Activated CD8-positive, alpha-beta memory T cell treated with anti-CD3 and anti-CD28 coated beads for 4 hours (primary cell): ENCODE measurements at places on chromosomes 16 and 17.

- DNase-seq = no peak
These were observed 7.2 kb upstream of the ADGRG3 start for GRCh38 chr16:57660715-57661463.

GRCh38 chr17:66625311-66625767 is 209.6 kb upstream of the CACNG5 start:
- DNase-seq = no peak

- DNase-seq = peak; percentile 29
These were observed 208.2 kb downstream of the FTO start for GRCh38 chr16:53912155-53912554.

GRCh38 chr16:27202923-27203506 is 311 bp upstream of the KDM8 start:
- peak; percentile 78 for DNase-seq

- no peak for DNase-seq
These were observed 171.4 kb downstream of the SEC14L1 start for GRCh38 chr17:77312061-77312701.

GRCh38 chr17:63542218-63542545 is 8.1 kb upstream of the DCAF7 start:
- no peak for DNase-seq

GRCh38 chr17:44210342-44211192 is 8.9 kb downstream of the UBTF start:
- peak; percentile 78 for DNase-seq

- DNase-seq = no peak
These were observed 3.3 kb upstream of the CA7 start for GRCh38 chr16:66840883-66841282.

DNA sequence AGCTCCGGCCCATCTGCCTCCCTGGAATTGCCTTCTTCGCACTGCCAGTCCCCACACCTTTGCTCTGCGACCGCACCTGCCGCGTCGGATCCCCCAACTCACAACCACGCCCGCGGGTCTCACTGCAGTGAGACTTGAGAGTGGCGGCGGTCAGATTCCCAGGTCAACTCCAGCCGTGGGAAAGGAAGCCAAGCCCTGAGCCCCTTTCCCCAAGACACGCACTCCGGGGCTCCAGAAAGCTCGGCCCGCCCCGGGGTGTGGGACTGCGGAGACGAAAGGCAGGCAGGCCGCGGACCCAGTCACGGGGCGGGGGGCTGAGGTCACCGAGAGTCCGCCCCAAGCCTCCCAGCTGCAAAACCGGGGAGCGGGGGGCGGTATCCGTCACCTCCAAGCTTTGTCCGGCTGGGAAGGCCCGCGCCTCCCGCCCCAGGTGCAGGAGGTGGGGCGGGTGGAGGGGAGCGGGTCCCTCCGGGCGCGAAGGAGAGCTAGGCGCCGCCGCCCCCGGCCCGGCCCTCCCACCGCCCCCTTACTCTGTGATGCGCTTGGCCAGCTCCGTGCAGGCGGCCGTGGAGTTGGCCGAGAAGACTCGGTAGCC is 615 bp downstream of the PRPSAP1 start:
- DNase-seq = no peak

DNA sequence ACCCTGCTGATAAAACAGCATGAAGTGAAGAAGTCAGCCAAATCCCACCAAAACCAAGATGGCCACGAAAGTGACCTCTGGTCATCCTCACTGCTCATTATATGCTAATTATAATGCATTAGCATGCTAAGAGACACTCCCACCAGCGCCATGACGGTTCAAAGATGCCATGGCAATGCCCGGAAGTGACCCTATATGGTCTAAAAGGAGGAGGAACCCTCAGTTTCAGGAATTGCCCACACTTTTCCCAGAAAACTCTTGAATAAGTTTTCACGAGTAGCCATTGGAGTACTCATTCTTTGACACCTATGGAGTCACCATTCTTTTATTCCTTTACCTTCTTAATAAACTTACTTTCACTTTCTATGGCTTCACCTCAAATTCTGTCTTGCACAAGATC is 44.3 kb downstream of the GSG1L start:
- no peak for DNase-seq

DNA sequence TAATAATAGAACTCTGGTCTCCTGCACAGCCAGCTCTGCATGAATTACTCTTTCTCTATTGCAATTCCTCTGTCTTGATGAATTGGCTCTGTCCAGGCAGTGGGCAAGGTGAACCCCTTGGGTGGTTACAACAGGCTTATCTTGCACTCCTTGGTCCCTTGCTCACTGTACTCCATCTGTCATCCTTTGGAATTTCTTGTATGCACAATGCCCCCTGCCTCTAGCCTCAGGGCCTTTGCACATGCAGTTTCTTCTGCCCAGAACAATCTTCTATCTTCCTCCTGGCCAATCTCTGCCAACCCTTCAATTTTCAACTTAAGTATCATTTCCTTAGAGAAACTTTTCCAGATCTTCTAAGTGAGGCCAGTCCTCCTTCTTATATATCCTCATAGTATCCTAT is 114.7 kb upstream of the NLRP1 start:
- no peak for DNase-seq

DNA sequence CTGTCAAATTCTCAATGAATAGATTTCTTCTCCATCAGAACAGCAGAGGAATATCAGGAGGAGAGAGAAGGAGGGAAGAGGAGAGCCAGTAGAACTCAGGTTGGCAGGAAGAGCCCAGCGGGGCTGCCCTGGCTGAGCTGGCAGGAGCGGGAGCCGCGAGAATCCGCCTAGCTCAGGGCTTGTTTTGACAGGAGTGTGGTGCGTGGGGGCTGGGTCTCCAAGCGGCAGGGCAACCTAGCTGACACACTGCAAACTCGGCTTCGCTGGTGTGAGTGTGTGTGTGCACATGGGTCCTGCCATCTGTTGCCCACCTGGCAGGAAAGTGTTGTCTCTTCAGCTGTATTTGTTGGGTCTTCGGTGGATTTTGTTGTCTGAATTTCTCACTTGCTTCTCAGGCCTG is 27.9 kb upstream of the BCAR1 start:
- no peak for DNase-seq

DNA sequence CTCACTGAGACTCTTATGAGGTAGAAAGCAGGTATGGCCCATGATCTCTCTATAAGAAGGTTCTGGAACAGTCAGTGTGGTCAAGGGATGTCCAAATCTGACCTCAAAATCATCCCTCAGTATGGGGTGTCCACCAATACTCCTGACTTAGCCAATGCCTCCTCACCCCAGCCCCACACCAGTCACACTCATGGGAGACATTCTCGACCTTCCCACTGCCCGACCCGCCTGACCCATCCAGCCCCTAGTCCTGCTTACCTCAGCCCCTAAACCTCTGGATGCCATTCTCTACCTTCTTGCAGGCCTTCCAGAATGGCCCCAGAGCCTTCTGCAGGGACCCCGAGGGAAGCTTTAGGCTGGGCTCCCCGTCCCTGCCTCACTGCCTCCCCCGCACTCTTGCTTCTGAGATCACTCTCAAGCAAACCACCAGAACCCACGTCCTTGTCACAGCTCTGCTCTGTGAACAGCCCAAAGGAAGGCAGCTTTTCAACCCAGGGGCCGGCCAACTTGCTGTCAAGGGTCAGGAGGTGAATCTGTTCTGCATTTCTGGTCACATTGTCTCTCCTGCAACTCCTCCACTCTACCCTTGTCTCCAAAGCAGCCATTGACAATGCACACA is 44.9 kb upstream of the RBFOX3 start:
- no peak for DNase-seq

DNA sequence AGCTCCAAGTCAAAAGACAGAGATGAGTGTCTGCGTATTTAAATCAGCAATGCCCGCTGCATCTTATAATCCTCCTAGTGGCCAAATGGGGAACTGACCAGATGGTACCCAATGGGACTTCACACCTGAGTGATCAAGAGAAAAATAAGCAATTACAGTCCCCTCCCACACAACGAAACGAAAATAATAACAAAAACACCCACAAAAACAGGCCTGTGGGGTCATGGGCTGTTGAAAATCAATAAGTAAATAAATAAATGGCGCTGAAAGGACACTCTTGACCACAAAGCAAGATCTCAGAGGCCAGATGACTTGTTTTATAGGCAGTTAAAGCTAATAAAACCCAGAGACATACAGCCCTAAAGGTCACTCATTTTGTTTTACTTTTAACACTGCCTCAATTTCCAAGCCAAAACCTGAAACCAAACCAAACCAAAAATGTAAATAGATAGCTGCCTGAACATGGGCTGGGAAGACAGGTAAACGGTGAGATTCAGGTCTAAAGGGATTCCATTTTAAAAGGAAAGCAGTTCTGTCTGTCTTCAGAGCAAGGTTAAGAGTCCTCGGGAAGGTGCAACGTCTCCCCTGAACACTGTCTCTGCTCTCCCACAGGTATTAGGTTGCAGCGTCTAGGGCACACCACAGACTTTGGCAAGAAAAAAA is 1.3 kb downstream of the ZNF821 start:
- DNase-seq = peak; percentile 55

DNA sequence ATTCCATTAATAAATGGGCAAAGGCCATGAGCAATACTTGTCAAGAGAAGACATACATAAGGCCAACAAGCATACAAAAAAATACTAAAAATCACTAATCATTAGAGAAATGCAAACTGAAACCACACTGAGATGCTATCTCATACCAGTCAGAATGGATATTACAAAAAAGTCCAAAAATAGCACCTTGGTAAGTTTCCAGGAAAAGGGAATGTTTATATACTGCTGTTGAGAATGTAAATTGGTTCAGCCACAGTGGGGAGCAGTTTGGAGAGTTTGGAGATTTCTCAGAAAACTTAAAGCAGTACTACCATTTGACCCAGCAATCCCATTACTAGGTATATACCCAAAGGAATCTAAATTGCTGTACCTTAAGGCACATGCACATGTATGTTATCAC is 467.7 kb downstream of the CDH11 start:
- no peak for DNase-seq

- no peak for DNase-seq
These were observed 19.1 kb upstream of the ZNF594 start for GRCh38 chr17:5210614-5211252.

- no peak for DNase-seq
These were observed 265.1 kb downstream of the WWOX start for GRCh38 chr16:78364556-78364880.

DNA sequence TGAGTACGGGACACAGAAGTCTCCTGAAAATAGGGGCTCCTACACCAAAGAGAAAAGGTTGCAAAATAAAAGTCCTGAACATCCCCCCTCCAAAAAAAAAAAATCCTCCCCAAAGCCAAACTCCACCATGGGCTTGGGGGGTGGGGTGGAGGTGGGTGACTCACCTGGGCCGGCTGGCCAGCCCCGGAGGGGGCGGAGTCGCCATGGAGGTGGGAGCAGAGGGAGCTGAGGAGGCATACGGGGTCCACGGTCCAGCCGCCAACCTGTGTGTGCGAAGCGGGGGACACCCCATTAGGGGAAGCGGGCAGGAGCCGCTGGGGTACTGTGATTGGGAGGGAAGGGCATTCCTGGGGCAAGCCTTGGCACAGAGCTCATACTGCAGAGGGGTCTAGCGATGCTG is 31.0 kb downstream of the SRCIN1 start:
- no peak for DNase-seq

DNA sequence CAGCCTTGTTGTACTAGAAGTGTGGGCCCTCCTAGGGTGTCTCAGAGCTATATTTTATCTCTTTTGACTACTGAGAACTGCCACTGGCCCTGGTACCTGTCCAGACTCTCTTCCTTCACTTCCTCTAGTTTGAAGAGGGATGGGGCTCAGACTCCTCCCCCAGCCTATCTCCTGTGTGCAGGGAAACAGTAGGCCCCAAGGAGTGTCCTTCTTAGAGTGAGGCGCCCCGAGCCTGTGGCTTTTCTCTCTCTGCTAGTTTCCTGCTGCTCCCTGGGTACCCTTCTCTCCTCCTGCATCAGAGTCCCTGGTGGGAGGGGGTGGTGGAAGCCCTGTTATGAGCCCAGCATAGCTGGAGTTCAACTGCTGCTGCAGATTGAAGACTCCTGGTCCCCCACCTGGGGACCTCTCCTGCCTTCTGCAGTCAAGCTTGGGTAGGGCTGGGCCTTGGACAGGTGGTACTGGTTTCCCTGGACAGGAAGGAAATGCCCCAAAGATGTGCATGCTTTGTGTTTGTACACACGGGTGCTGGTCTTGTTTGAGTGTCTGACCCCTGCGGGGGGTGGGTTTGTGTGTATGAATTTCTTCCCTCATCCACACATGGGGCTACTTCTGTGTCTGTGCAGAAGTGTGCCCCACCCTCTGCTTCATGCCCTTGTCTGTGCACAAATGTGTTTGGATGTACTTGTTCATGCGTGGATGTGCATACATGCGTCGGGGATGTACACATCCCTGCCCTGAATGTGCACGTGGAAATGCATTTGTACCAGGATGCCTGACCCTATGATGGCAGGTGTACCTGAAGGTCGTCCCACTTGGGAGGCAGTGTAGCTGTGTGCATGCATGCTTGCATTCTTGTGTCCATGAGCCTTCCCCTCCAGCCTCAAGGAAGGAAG is 6.9 kb downstream of the RARA start:
- DNase-seq = no peak

- no peak for DNase-seq
These were observed 21.9 kb upstream of the GPRC5C start for GRCh38 chr17:74410001-74410443.

DNA sequence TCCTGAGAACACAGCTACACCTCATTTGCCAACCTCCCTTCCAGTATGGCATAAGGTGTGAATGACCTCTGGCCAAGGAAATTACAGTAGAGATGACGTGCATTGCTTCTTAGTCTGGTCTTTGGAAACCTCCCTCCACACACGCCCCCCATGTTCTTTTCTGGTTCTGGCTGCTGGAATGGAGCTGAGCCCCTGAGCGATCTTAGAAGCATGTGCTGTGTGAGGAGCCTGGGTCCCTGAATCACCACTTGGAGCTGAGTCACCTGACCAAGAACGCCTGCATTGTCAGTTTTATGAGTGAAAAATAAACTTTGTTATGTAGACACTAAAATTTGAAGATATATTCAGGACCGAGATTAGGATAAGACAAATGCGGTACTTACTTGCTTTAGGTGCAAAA is 51.4 kb downstream of the HS3ST3A1 start:
- DNase-seq = no peak

GRCh38 chr17:74950207-74950606 is 14.5 kb downstream of the OTOP3 start:
- no peak for DNase-seq

GRCh38 chr16:62985722-62986121 is 949.5 kb upstream of the CDH8 start:
- DNase-seq = no peak

- DNase-seq = no peak
These were observed 9.1 kb upstream of the SLC35B1 start for GRCh38 chr17:49716668-49717364.

GRCh38 chr16:78648517-78648916 is 549.1 kb downstream of the WWOX start:
- DNase-seq = no peak

GRCh38 chr16:56966093-56966475 is 4.3 kb downstream of the CETP start:
- no peak for DNase-seq
